ENCODE measurements at places on chromosomes 16 and 17. TPM values are rescaled to one million over a fixed set of nuclear protein-coding genes. Genes with fewer than 3 reads are reported as not detected.

OR1F1 gene
- total RNA-seq, result not detected

CCL14 gene
- total RNA-seq, result not detected

DNA sequence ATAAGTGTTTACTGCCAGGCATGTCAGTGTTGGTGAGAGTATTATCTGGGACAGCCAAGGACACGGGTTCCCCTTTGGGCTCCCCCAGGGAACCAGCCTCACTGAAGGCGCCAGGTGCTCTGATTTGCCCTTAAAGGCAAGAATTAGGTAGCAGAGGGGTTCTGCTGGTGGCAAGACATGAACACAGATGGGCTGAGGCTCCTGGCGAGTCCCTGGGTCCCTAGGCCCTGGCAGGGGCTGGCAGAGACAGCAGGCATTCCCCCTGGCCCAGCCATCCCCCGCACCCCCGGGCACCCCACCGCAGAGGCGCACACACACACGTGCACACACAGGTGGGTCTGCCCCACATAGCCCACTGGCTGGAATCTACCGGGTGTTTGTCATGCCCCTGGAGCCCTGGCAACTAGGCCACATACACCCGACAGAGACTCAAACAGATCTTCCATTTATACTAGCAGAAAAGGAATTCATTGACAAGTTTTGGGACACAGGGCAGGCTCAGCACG is 153.3 kb downstream of the C16orf78 start:
- DNase-seq, result no peak

DNA sequence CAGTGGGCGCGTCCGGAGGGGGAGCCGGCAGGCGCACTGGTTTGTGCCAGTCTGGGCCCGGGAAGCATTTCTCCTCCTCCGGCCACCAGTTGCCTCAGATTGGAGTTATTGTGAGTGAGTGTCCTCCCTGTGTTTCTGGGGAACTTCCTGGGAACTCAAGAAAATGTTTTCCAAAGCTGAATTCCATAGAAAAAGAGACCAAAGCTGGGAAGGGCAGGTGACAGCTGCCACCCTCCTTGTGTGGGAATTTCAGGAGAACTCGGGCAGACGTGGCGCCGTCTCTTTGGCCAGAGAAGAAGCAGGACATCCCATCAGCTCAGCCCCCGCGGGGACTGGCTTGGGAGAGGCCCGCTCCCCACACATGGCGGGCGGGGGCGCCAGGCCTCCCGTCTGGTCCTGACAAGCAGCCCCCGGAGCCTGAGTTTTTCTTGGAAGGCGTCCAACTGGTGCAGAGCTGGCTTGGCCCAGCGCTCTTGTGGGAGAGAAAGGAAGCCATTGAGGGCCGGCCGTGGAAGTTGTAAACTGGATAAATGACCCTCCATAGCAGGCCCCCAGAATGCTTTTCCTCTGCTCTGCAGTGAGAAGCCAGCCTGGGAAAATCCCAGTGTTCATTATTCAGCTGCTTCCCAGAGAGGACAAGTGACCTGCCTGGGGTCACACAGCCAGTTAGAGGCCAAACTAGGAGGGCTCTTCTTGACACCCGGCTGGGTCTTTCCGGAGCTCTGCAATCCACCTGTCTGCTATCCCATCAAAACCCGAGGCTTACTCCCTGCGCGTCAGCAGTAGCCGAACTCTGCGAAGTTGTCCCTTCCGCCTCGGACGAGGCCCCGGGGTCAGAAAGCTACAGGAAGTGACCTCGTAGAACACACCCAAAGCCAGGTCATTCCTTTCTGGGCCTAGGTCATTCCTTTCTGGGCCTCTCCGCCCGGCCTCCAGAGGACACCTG is 39.2 kb upstream of the GSE1 start:
- no peak for DNase-seq

DNA sequence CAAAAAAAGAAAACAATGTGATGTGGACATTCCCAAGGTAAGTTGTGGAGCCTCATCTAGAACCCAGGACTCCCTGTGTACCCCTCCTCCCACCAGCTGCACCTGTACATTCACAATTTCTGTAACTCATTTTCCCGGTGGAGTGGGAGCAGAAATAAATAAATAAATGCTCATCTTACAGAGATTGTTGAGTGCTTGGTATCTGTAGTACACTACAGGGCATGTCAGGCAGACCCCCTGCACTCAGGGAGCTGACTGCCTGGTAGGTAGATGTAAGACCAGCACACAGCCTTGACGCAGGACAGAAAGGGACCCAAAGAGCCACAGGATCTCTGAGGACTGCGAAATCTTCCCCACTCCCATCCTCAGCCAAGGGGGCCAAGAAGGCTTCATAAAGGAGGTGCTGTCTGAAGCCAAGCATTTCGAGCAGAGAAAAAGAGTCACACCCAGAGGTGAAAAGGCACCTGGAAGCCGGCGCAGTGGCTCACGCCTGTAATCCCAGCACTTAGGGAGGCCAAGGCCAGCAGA is 6.5 kb downstream of the EIF1 start:
- no peak for DNase-seq

RASL10B gene
- 7.6 TPM for total RNA-seq

DNA sequence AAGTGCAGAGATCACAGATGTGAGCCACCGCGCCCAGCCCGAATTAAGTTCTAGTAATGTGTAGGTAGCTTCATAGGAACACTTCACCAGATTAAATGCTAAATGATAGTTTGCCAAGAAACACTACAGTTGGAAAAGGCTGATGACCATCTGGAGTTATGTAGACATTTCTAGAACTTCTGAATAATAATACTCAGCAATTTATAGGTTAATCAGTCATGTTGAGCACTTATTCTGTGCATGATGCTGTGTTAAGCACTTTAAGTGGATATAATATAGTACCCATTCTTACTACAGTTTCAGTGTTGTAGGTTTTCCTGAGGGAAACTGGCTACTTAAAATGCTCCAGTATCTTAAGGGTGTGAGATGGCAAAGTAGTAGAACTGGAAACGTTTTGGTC is 45.2 kb downstream of the NUP93 start:
- DNase-seq, result no peak
